GDM1 (cell line): ENCODE measurements at places on chromosomes 5 and 9.

DNA sequence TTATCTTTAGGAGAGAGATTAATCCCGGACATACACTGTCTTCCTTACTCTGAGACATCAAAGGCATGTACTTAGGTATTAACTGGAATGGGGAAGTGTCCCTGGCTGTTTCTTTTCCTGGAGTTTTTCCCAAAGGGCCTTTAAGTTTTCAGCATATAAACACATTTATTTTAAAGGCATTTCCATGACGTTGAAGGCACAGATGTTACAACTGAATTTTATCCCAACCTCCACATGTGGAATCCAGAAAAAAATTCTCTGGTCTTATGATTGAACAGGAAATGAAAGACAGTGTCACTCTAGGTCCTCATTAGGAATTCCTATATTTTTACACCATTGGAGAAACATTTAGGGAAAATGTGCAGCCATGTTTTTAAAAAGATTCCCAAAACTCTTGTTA lies 41.6 kb upstream of the SHOC1 start:
- DNase-seq, result no peak

DNA sequence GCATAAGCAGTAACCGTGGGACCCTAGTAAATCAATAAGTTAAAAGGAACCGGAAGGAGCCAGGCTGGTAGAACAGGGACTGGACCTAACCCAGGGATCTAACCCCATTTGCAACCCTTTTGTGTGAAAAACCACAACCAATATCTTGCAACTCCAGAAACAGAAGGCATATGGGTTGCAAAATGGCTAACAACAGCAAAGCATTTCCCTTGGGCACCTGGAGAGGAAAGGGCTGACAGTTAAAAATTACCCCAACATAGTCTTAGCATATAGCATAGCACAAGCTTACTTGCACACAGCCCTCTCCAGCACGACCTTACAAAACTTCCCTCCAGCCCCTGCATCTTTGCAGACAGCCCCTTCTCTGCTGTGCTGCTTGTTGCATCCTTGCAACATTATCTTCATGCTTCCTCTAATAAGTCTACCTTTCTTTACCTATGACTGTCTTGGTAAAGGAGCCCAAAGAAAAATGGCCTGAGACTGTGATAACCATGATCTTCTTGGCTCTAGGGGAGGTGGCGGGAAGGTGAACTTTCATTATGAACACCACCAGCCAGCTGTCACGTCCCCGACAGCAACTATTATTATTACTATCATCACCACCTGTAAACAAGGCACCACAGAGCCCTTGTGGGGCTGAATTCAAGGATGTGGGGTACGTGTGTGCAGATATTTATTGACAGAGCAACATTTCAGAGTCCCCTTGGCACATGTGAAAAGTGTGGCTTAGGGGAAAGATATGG lies 49.8 kb downstream of the PRRC1 start:
- DNase-seq, result no peak

- DNase-seq, result no peak
Measured at GRCh38 chr5:74864823-74865222, 1.4 kb downstream of the FAM169A start.

- DNase-seq, result no peak
Measured at GRCh38 chr9:98989036-98990000, 45.6 kb downstream of the COL15A1 start.

DNA sequence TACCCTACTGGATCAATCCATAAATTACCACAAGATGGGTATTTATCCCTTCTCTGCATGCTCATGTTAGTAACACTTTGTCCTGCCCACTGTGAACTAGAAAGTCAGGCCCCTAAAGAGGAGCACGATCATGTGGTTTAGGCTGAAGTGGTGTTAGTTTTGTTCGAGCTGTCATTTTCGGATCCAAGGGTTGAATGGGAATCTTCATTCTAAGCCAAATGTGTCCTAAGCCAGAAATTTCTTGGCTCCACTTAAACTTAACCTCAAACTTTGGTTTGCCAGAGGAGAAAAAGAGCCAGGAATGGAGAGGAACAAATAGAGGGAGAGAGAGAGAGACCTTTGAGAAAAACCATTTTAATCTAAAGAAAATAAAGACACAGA lies 837.7 kb upstream of the ZNF608 start:
- DNase-seq, result no peak

DNA sequence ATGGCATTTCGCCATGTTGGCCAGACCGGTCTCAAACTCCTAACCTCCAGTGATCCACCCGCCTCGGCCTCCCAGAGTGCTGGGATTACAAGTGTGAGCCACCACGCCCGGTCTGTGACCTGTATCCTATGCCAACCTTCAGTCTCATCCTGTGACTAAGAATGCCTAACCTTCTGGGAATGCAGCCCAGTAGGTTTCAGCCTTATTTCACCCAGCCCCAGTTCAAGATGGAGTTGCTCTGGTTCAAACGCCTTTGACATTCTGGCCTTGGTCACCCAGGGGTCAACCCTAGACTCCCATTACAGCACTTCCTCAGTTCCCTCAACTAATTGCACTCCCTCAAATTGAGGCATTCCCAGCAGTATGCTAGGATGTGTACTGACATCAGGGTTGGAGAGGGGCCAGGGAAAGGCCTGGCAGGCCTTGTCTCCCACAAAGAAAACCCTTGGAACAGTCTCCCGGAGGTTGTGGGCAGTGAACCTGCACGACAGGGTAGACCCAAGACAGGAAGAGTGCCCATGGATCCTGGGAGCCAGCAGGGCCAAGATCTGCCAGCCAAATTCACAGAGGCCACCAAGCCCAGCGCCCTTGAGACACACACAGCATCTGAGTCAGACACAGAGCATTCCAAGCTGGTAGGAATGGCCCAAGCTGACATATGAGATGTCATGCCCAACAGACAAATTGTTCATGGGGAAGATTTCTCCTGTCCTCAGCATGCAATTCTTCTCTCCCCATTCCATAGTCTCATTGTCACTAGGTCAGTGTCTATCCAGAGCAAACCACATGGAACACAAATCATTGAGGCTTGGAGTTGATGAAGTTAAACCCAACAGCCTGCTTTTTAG lies 24.9 kb upstream of the SMU1 start:
- no peak for DNase-seq

DNA sequence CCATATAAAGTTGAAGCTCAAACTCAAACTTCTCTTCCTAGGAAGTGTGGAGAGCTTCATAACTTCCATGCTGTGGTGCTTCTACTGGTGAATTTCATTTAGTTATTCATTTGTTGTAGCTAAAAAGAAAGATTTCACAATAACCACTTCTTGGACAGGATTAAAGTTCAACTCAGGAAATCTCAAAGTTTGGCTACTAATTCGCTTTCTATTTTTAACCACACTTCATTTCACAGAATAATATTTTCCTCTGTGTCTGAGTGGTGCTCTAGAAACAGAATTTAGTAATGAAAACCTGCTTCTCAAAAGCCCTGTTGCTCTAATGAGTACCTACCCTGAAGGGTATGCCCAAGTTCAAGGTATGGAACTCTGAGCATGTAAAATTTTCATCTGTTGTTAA lies 73.9 kb downstream of the ACTBL2 start:
- no peak for DNase-seq

DNA sequence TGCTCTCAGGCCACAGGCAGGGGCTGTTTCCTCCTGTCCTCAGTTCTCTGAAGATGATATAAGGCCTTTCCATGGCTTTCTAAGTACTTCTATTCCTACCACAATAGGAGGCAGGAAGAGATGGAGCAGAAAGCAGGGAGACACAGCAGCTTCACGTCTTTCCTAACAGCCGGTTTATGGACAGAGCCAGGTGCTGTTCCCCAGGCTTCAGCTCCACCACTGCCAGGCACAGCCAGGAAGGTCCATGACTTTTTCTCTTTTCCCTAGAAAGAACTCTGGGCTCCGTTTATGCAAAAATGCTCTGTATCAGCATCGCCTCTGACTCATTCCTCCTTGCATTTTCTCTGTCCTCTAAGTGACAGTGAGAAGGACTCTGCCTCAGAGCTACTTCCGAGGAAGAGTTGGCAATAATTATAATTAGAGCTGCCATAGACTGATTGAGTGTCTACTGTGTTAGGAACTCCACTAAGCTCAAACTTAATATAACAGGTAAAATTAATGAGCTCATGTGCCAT lies 478.5 kb downstream of the RASEF start:
- no peak for DNase-seq

- DNase-seq, result no peak
Measured at GRCh38 chr9:87713988-87714330, 12.0 kb upstream of the CTSL start.

- DNase-seq, result no peak
Measured at GRCh38 chr9:136628268-136628667, 34.4 kb upstream of the EGFL7 start.

GRCh38 chr9:85522459-85523092 lies 219.2 kb downstream of the AGTPBP1 start:
- no peak for DNase-seq
